HCEC 1CT (cell line): ENCODE measurements at places on chromosomes 11 and 22.

DNA sequence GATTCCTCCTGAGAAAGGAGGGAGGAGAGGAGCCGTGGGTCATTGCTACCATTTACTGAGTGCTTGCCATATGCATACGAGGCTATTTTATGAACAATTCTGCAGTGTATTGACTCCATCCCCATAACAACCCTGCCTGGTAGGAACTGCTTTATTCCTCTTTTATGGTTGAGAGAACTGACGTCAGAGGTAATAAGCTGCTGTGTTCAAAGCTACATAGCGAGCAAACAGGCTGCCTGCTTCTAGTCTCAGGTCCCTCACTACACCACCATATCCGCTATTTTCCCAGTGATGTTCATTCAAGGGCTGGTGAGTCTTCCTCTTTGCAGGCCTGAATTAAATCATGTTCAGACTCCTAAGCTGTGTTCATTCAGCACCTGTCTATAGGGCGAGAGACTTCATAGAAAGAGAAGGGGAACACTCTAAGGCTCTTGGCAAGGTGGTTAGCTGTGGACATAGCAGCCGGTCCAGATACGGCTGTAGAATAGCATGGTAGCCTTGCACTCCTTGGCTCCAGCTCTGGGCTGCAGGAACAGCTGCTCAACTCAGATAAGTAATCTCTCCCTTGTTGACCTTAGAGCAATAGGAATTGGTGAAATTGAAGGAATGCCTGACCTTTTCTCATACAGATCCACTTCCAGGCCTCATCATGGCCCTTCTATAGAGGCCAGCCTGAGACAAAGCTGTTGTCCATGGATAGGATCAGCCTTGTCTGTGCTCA lies 82.6 kb downstream of the MICAL2 start:
- DNase-seq: no peak

DNA sequence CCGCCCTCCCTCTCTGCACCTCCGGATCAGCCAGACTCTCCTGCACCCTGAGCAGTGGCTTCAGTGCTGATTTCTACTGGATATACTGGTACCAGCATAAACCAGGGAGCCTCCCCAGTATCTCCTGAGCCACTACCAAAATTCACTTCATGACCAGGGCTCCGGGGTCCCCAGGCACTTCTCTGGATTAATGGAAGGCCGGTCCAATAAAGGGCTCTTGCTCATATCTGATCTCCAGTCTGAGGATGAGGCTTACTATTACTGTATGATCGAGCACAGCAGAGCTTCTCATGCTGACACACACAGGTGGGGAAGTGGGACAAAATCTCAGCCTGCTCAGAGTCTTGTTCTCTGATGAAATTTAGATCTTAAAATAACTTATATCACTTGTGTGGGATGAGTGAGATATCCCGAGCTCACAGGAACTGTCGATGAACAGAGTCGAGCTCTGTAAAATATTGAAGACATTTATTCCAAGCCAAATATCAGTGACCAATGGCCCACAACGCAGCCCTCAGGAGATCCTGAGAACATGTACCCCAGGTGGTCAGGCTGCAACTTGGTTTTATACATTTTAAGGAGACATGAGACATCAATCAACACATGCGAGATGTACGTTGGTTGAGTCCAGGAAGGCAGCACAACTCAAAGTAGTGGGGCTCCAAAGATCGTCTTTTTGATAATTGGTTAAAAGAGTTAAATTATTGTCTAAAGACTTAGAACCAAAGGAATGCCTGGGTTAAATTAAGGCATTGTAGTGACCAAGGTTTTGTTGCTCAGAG lies 93.0 kb upstream of the TOP3B start:
- no peak for DNase-seq

DNA sequence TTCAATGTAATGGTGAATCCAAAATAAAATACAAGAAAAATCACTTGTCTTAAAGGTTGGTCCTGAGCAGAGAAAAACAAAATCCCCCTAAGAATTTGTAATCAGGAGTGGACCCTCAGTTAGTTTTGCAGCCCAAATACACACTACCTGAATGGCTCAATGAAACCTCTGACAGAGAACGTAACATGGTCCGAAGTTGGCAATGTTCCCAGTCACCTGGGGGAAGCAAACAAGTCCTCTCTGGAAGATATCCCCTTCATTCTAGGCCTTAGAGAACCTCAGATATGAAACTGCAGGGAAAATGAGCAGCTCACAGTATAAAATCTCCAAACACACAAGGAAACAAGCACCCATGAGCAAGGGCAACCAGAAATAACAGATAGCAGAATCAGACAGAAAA lies 58.2 kb downstream of the MORC2 start:
- DNase-seq: no peak

DNA sequence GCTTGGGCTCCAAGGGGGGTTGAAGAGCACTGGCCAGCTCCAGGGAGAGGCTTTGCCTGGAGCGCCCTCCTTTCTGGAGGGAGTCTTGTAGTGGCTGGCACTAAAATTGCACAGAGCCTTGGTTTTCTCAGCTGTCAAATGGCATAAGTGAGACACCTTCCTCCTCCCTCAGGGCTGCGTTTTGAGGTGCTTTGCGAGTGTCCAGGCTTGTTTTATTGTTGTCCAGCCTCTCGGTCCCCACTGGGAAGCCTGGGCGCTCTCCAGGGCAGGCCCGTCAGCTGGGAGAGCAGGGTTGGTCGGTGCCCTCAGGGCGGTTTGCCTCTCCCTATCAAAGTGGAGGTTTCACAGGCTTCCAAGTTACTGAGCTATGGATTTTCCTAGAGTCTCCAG lies 149.3 kb upstream of the B3GAT1 start:
- no peak for DNase-seq

DNA sequence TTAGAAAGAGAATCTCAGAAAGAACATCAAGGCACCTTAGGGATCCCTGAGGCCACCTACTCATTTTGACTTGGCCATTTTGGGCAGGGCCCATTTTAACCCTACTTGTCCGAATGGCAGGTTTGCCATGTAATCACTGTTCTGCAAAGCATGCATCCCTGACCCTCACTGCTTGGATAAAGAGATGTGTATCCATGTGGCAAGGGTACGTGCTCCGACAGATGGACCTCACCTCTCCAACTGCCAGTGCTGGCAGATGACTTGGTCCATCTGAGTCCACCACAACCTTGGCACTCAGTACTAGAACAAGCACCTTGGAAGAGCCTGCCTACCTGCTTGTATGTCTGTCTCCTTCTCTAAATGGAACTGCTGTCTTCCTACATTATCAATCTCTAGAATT lies 139.4 kb downstream of the SPATA19 start:
- DNase-seq: no peak

GRCh38 chr11:118434553-118435289 lies 1.6 kb upstream of the KMT2A start:
- peak; percentile 7 for DNase-seq

- no peak for DNase-seq
Measured at GRCh38 chr11:71145988-71146824, 106.2 kb downstream of the SHANK2 start.

DNA sequence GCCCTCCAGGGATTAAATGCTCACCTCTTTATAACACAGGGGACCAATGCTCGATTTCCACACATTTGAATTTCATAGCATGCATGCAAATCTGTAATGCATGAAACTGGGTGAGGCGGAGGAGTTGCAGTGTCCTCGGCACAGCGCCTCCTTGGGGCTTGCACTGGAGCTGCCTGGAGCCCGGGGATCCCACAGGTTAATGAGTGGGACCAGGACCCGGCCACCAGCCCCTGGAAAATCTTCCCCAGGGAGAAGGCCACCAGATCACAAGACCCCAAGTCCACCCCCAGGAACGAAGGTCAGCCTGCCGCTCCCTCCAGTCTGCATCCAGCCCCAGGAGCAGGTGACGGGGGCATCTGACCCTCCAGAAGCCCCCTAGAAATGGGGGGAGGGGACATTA lies 119.1 kb downstream of the MN1 start:
- no peak for DNase-seq

DNA sequence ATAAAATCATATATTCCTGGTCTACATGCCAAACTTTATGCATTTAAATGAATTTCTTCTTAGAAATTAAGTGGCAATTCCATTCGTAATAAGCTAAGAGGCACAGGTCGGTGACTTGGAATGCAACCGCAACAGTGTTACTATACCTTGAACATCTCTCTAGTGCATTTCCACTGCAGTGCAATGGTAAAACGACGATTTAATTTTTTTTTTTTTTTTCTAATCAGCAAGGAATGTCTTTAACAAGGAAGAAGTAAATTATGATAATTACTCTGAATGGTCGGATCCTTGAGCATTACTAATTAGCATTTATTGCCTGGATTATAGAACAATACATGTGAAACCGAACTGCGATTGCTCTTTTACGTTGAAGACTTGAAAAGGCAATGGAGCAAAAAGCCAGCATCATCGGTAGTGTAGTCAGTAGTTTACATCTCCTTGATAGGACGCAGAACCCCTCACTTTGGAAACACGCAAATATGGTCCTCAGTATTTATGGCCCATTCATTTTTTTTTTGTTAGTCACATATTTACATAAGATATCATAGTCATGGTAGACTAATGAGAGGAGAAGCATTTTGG lies 20.2 kb downstream of the BLID start:
- DNase-seq: peak; percentile 60

DNA sequence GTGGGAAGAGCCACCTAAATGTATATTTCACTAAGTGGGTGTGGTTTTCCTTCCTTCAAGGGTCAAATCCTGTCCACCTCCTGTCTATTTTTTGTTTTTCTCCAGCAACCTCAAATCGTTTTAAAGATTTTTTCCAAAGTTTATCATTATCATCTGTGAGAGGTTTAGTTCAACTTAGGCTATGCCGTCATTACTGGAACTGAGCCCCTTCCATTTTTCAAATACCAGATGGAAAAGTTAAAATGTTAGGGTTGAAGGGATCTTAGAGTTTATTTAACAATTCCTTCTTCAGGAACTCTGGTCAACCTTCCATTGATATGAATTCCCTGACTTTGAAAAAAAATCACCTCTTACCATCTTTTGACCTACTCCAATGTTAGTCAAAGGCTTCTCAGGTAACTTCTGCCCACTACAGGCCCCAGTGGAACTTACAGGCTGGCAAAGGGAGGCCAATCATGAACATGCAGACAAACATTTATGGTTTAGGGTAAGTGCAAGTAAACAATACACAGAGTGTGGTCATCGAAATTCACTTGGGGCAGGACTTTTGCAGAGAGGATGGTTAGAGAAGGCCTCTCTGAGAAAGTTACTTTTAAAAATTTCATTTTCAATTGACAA lies 45.2 kb downstream of the SYN3 start:
- DNase-seq: no peak

DNA sequence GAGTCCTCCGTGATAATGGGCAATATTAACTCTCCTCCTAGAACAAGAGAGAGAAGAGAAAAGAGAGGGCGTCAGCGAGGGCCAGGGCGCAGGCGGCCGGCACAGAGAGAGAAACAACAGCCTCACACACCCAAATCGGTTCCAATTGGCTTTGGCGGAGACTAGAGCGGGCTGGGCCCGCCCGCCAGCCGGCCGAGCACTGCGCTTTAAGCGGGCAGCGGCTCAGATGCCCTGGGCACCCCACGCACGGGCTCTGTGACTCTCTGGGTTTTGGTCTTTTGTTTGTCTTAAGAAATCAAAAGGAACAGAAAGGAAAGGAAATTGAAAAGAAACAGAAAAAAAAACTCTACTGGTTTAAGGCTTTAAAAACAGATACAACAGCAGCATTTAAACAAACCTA lies 17.0 kb downstream of the SLC22A12 start:
- no peak for DNase-seq

- peak; percentile 89 for DNase-seq
Measured at GRCh38 chr11:65489035-65489705, 9.7 kb upstream of the MALAT1 start.

DNA sequence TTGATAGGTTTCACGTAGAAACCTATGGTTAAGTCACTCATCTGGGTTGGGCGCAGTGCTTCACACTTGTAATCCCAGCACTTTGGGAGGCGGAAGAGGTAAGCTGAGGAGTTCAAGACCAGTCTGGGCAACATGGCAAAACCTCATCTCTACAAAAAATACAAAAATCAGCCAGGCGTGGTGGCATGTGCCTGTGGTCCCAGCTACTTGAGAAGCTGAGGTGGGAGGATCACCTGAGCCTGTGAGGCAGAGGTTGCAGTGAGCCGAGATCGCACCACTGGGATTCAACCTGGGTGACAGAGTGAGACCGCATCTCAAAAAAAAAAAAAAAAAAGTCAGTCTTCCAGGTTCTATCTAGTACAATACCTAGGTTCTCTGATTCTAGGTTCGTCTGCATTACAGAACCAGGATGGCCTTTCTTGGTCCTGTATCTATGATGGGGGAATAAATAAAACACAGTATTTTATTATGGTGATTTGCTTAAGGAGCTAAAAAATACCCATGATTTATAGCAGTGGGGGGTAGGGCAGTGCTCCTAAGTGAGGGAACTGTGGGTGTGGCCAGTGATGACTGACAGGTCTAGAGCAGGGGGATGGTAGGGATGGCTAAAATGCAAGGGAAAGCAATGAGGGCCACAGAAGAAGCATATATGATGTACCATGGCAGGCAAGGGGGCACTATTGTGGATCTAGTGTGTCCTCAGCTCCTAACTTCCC lies 65.5 kb upstream of the NUP160 start:
- no peak for DNase-seq
